CD4-positive, alpha-beta T cell treated with Interleukin-6 at 100 ng/mL for 8 hours (primary cell): ENCODE measurements at places on chromosomes 3 and 15.
A peak's percentile ranks its signal among the peaks of the same experiment; 100 is the strongest.

- no peak for DNase-seq
These were observed 188.5 kb upstream of the SLC24A5 start for GRCh38 chr15:47932261-47932660.

- DNase-seq, result no peak
These were observed 11.1 kb downstream of the TRANK1 start for GRCh38 chr3:36933540-36934296.

DNA sequence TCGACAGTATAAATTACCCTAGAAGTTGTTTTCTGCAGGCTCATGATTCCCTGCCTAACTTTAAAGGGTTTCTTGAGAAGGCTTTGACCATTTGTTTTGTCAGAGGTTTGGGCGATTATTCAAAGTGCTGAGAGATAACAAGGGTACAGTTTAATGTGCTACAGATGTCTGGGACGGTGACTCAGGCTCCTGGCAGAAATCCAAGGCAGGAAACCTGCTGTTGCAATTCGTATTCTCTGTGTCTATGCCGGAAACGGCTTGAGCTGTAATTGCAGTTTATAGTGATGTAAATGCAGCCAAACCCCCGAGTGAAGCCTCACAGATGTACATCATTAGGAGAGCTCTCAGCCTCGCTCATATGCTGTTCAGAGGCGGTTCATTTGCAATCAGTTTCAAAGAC lies 65.6 kb downstream of the SYNPR start:
- no peak for DNase-seq

DNA sequence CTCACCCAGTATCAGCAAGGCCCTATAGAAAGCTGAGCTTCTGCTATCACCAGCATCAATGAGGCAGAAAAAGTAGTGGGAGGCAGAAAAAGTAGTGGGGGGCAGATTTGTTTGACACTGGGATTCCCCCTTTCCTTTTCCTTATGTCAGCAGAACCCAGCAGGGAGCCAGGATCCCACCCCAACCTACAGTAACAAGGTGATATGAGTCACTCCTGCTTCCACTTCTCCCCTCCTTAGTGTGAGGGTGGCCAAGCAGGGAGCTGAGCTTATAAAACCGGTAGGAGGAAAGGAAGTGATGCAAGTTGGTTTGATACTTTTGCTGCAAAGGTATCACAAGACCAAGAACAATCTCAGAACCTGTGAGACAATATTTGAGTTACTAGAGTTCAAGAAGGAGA lies 128.7 kb downstream of the SCAPER start:
- DNase-seq, result no peak

- DNase-seq, result no peak
These were observed 43.7 kb downstream of the FEM1B start for GRCh38 chr15:68321229-68321628.

GRCh38 chr15:68252925-68253534 lies 23.5 kb upstream of the CLN6 start:
- peak; percentile 54 for DNase-seq

DNA sequence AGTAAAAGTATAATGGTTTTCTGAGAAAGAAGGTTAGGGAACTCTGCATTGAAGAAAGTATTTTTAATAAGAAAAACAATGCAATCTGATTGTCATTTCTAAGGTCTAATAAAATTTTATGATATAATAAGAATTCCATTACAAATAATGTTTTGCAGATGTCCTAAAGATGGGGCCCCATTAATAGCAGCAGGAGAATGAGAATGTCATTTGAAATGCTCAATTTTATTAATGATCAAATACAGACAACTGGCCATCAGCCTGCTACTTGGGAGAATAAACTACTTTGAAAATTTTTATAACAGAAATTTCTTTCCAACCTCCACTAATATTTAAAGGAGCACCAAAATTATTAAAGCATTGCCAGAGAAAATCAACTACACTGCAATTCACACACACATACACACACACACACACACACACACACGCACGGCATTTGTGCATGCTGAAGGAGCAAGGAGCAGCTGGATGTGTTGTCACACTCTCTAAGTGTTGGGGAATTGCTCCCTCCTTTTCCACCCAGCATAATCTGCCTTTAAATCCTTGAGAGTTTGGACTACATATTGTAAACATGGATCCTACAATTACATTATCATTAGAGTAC lies 109.5 kb downstream of the THRB start:
- no peak for DNase-seq

GRCh38 chr15:43930079-43930478 lies 103.3 kb downstream of the WDR76 start:
- no peak for DNase-seq

DNA sequence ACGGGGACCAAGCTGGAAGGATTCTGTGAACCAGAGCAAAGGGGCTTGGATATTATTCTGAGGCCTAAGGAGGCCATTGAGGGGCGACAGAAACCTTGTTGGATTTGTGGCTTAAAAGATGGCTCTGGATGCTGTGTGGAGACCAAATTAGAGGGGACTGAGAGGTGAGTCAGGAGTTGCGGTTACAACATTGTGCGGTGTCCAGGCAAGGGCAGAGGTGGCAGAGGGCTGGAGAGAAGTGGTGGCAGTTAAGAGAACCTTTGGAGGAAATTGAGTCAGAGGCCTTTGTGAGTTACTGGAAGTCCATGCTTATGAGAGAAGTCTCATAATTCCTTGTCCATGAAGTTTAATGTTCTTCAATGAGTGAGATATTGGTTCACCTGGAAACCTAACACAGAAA lies 143.2 kb downstream of the FAM43A start:
- no peak for DNase-seq

DNA sequence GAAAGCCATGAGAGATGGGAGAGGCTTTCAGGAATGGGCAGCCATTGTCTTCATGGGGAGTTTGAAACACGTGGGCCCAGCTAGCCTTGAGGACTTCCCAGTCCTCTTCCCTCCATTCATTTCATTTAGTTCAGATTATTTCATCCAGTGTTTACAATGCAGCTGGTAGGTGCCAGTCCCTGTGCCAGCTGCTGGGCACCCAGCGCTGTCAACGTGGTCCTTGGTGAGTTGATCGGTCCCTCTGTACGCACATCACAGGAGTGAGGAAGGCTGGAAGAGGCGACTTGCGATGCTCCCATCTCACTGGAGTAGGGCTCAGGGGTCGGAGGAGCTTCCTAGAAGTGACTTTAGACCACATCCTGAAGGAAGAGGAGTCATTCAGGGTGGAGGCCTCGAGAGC lies 206.4 kb upstream of the BHLHE40 start:
- DNase-seq, result no peak

GRCh38 chr15:96583671-96584070 lies 253.2 kb downstream of the NR2F2 start:
- DNase-seq, result no peak

DNA sequence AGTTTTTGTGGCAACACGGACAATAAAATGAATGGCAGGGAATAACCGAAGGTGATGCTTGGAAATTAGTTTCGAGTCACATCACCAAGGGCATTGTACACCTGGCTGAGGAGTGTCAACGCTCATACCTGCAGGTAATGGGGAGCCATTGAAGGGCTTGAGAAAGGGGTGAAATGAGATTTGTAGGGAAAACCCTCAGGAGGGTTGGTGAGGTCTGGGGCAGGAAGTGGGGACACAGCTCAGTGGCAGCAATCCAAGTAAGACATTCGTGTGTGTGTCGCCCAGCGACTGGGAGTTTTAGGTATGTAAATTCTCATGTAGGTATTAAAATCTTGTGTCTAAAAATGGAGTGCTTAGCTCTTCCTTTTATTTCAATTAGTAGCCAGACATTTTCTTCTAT lies 14.3 kb downstream of the PARP14 start:
- no peak for DNase-seq

DNA sequence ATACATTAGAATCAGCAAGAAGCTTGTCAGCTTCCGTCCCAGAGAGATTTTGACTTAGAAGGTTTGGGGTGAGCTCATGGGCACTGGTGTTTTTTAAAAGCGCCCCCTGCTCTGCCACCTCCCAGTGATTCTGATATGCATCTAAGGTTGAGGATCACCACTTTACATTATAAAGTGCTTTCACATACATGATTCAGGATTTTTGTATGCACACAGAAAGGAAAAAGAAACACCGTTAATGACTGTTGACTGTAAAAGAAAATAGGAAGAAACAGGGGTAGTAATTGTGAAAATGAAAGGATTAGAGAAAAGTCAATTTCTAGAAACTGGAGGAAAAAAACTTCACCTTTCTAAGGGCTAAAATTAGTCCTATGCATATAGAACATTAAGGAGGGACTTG lies 104.9 kb upstream of the ZBED2 start:
- no peak for DNase-seq

DNA sequence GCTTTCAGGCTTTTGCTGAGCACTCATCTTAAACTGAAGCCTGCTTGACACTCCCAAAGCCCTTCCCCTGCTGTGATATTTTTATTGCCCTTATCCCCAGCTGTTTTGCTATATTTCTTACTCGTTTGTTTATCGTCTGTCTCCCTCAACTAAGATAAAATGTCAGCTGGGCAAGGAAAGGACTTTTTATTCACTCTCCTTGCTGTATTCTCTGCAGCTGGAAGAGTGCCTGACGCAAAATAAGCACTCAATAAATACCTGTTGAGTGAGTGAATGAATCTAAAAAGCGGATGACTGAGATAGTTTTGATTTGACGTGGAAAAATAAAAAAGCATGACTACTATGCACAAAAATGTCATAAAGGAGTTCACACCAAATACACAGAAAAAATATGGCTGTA lies 84.8 kb upstream of the POMGNT2 start:
- DNase-seq, result no peak

DNA sequence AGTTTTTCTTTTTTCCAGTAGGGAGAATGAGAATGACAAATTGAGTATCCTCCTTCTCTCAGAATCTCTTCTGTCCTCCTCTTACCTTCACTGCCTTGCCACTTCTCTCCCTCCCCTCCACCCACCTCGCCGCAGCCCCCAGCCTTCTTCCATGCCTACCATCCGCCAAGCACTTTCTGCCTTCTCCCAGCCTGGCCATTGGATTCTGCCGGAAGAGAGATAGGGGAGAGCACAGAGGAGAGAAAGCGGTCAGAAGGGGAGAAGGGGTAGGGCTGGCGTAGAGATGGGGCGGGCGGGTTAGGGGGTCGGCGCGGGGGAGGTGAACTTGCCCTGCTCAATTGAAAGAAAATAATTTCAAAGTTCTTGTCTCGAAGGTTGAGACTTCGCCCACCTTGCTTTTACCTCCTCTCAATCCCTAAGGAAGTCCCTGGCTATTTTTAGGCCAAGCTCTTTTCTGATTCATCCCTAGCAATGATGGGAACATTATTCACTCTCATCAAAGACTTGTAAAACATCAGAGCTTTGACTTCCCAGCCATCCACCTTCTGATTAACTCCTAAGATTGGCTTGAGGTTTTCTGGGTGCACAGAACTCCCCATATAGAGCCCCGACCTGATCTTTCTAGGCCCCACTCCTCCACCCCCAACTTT lies 811 bp downstream of the C3orf52 start:
- DNase-seq, result no peak

- DNase-seq, result no peak
These were observed 107.8 kb downstream of the MBNL1 start for GRCh38 chr3:152376351-152377183.

DNA sequence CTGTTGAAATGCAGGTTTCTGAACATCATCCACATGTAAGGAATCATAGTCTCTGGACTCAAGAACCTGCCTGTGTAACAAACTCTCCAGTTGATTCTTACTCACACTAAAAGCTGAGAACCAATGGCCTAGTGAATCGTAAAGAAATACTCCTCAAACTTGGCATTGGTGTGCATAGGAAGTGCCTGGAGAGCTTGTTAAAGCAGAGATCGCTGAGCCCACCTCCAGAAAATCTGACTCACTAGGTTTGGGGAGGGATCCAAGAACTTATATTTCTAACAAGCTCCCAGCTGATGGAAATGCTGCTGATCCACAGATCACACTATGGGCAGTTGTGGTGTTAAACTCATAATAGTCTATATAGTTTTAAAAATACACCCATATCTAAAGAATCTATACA lies 55.8 kb upstream of the LMCD1 start:
- no peak for DNase-seq

GRCh38 chr3:67044955-67045354 lies 46.8 kb downstream of the KBTBD8 start:
- DNase-seq, result no peak

- no peak for DNase-seq
These were observed 62.4 kb downstream of the RTP4 start for GRCh38 chr3:187430576-187430975.

DNA sequence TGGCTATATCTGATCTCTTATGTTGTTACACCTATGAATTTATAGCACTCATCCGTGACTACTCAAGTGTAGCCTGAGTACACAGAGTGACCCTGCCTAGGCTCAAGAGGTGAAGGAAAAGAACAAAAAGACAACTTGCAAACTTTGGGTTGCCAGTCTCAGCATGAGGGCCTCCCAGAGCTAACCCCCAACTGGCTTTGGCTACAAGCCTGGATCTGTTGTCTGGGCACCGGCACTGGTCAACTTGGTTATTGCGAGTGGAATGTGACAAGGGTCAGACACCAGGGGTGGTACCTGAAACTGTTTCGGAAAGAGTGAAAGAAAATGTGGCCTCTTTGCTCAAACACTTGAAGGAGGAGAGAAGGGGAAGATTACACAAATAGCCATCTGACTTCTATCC lies 49.5 kb upstream of the BCL6 start:
- DNase-seq, result no peak

GRCh38 chr15:71747128-71748083 lies 62.9 kb upstream of the NR2E3 start:
- no peak for DNase-seq

DNA sequence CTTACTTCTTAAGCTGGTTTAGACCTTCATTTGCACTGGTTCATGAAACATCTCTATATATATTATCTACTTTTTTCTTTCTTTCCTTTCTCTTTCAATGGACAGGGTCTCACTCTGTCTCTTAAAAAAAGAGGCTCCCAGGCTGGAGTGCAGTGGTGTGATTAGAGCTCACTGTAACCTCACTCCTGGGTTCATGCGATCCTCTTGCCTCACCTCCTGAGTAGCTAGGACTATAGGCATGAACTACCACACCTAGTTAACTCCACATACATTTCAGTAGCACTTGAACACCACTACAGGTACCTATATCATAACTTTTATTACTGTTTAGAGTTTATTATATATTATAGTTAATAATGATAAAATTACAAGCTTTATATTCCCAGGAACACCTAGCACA lies 117.1 kb upstream of the UBP1 start:
- no peak for DNase-seq

DNA sequence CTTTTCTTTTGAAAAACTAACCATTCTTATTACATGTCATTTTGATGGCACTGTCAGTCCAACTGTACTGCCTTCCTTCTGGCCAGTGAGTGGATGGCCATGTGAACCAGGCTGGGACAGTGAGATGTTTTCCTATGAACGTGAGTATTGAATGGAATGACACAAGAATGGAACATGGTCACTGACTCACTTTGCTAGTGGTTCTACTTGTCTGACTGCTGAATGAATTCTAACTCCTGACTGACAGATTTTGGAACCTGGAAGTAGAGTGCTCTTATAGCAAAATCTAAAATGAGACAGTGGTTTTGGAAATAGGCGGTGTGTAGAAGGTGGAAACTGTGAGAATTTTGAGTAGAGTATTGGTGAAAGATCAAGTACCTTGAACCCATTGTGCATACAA lies 606.9 kb upstream of the KCNMB2 start:
- no peak for DNase-seq

DNA sequence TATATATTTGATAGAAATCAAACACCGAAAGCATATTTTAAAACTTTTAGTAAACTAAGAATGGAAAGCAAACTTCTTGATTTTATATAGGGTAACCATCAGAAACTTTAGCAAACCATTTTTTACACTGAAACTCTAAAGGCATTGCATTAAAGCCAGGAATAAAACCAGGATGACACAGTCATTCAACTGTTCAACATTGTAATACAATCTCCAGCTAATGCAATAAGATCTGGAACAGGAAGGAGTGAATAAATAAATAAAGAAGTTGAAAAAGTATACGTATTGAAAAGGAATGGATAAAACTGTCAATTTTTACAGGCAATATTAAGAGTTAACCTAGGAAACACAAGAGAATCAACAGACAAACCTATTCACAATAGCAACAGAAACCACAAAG lies 181.9 kb upstream of the TTC14 start:
- no peak for DNase-seq
